ENCODE measurements at places on chromosomes 4 and X. TPM values are rescaled to one million over a fixed set of nuclear protein-coding genes. Genes with fewer than 3 reads are reported as not detected.
A peak's percentile ranks its signal among the peaks of the same experiment; 100 is the strongest.

ITIH6 gene
- total RNA-seq = not detected

DKK2 gene
- 15.1 TPM for total RNA-seq

CDKL5 gene
- total RNA-seq = 17.0 TPM

AR gene
- total RNA-seq = 0.57 TPM

DNA sequence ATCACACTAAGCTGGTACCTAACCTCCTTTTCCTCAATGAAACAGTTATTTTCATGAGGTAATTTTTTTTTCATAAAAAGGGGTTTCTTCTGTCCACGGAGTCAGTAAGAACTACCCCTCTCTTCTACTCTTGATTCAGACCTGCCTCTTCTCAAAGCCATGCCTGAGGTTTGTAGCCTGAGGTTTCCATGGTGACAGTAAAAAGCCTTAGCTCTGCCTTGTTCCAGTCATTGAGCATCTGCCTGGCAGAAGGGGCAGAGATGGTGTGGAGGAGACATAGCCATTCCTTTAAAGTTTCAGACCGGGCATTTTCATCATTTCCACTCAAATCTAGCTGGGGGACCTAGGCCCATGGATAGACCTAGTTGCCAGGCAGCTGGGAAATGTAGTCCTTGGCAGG lies 135.5 kb downstream of the REPS2 start:
- H3K27ac ChIP-seq = no peak overlapping the region
- H3K4me3 ChIP-seq = no peak overlapping the region
- H3K36me3 ChIP-seq = no peaks in the 10 kb centered on the region
- H3K4me1 ChIP-seq = peaks cover 4% of the 10 kb centered on the region
- peaks cover 8% of the 10 kb centered on the region for H3K27me3 ChIP-seq
- no peak for DNase-seq

- H3K4me3 ChIP-seq = peak within 1 kb of the TSS; percentile 86
- peak within 1 kb of the TSS; percentile 91 for H3K27ac ChIP-seq
- no peaks in the 10 kb centered on the region for H3K36me3 ChIP-seq
- DNase-seq = no peak
- H3K4me1 ChIP-seq = peaks cover 7% of the 10 kb centered on the region
These were observed at the start of gene ARHGAP4 for GRCh38 chrX:153925739-153926551. Gene ARHGAP4, minus strand, starts transcription at chrX:153926264. Its CDS starts 62 bp downstream, at chrX:153926202.

- H3K36me3 ChIP-seq = no peaks in the 10 kb centered on the region
- H3K27me3 ChIP-seq = no peaks in the 10 kb centered on the region
- DNase-seq = no peak
- H3K4me1 ChIP-seq = peaks cover 10% of the 10 kb centered on the region
- H3K4me3 ChIP-seq = no peak overlapping the region
These were observed 344.4 kb downstream of the RAPGEF2 start for GRCh38 chr4:159447296-159447695.

DNA sequence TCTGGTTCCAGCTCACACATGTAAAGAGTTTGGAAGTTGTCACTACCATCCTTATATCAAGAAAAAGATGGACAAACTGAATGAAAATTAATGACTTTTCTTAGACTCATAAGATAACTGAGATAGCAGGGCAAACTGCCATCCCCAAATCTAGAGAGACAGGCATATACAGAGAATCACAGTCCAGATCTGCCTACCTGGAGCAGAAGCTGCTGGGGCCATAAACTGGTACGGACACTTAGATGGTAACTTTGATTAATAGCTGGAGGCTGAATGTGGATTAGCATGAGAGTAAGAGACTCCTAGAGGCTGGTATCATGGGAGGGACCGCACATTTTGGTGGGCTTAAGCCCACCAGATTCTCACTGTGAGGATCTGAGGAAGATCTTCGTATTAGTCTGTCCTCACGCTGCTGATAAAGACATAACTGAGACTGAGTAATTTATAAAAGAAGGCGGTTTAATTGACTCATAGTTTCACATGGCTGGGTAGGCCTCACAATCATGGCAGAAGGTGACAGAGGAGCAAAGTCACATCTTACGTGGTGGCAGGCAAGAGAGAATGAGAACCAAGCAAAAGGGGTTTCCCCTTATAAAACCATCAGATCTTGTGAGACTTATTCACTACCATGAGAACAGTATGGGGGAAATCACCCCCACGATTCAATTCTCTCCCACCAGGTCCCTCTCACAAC lies 10.8 kb upstream of the POLA1 start:
- H3K36me3 ChIP-seq = no peaks in the 10 kb centered on the region
- DNase-seq = no peak
- H3K27me3 ChIP-seq = peaks cover 4% of the 10 kb centered on the region
- no peaks in the 10 kb centered on the region for H3K4me1 ChIP-seq
- no peak overlapping the region for H3K27ac ChIP-seq

GRCh38 chr4:145589916-145590702 lies 29.1 kb upstream of the MMAA start:
- H3K4me3 ChIP-seq = no peak overlapping the region
- no peaks in the 10 kb centered on the region for H3K4me1 ChIP-seq
- no peaks in the 10 kb centered on the region for H3K36me3 ChIP-seq
- H3K27me3 ChIP-seq = peaks cover 9% of the 10 kb centered on the region
- no peak for DNase-seq

Data from type B pancreatic cell (in vitro differentiated cells).